ENCODE measurements at places on chromosomes 6 and 20. TPM values are rescaled to one million over a fixed set of nuclear protein-coding genes. Genes with fewer than 3 reads are reported as not detected.

GRCh38 chr6:5968817-5969734 is 37.6 kb downstream of the NRN1 start:
- no peak for DNase-seq
- no peaks in the 10 kb centered on the region for H3K27me3 ChIP-seq
- H3K36me3 ChIP-seq, result no peaks in the 10 kb centered on the region
- H3K4me3 ChIP-seq, result no peak overlapping the region
- H3K27ac ChIP-seq, result no peak overlapping the region

DNA sequence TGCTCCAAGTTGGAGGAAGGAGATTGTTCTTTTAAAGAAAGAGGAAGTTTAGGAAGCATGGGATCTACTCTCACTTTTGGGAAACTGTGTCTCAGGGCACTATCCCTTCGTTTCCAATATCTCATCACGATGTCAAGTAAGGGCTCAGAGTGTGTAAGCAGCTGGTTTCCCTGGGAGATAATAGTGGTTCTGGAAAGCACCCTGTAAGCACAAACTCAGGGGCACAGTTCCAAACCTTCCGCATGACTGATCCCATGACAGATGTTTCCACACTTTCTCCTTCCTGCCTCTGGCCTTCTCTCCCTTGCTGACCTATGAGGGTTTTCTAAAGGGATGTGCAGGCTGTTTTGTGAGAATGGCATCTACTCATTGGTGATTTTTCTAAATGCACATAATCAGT is 33.9 kb downstream of the ADTRP start:
- no peak overlapping the region for H3K4me3 ChIP-seq
- H3K27me3 ChIP-seq, result no peaks in the 10 kb centered on the region
- no peak overlapping the region for H3K27ac ChIP-seq
- H3K4me1 ChIP-seq, result no peaks in the 10 kb centered on the region
- DNase-seq, result no peak
- no peaks in the 10 kb centered on the region for H3K36me3 ChIP-seq

- H3K4me3 ChIP-seq, result peak overlapping the region; percentile 48
- no peak overlapping the region for H3K27ac ChIP-seq
- DNase-seq, result peak; percentile 63
- H3K4me1 ChIP-seq, result peaks cover 10% of the 10 kb centered on the region
Observed at GRCh38 chr20:51311636-51312479, 230.7 kb downstream of the NFATC2 start.

The WASF1 gene
- total RNA-seq, result 37.6 TPM

The MCM9 gene
- total RNA-seq, result 11.4 TPM

DNA sequence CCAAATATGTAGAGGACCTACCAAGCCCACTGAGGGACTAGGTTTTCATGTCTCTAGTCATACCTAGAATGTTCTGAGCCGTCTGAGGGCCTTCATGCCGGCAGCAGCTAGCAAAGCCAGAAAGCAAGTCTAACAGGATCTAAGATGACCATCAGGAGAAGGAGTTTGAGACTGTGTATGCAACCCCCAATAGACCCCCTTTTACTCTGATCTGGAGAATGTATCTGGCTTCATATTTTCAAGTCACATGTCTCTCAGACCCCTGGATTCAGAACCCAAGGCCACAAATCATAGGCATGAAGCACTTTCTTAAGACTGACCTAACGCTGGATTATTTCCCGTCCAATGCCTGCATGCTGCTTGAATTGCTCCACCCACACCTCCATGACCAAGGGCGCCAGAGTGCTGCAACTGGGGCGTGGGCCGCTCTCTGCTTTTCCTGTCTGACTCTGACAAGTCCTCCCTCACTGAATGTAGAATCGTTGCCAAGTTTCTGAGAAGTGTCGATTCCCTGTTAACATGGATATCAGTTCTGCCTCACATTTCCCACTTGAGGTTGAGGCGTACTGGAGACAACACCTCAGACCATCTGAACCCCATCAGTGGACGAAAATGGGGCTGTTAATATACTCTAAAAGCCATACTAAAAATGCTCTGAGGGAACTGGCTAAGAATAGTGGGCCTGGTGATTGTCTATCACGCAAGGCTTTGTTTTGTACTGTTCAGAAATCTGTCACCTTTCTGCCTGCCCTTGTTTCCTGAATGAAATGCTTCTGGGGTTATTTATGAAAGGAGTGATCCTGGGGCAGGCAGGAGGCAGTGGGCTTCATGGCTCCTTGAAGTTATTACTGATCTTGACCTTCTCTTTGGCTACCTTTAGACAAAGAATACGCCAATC is 23.9 kb upstream of the ASXL1 start:
- no peak overlapping the region for H3K4me3 ChIP-seq
- no peaks in the 10 kb centered on the region for H3K4me1 ChIP-seq
- no peaks in the 10 kb centered on the region for H3K27me3 ChIP-seq
- H3K27ac ChIP-seq, result no peak overlapping the region
- peaks cover 4% of the 10 kb centered on the region for H3K36me3 ChIP-seq

GRCh38 chr6:89273816-89274215 is 41.3 kb downstream of the GABRR2 start:
- no peak overlapping the region for H3K4me3 ChIP-seq
- H3K4me1 ChIP-seq, result no peaks in the 10 kb centered on the region
- no peaks in the 10 kb centered on the region for H3K27me3 ChIP-seq
- no peak overlapping the region for H3K27ac ChIP-seq
- no peak for DNase-seq

The EPM2A gene
- 6.2 TPM for total RNA-seq

Data from H1 (cell line).